Caco-2 (cell line): ENCODE measurements at places on chromosomes 3 and 15. TPM values are rescaled to one million over a fixed set of nuclear protein-coding genes. Genes with fewer than 3 reads are reported as not detected.
A peak's percentile ranks its signal among the peaks of the same experiment; 100 is the strongest.

DNA sequence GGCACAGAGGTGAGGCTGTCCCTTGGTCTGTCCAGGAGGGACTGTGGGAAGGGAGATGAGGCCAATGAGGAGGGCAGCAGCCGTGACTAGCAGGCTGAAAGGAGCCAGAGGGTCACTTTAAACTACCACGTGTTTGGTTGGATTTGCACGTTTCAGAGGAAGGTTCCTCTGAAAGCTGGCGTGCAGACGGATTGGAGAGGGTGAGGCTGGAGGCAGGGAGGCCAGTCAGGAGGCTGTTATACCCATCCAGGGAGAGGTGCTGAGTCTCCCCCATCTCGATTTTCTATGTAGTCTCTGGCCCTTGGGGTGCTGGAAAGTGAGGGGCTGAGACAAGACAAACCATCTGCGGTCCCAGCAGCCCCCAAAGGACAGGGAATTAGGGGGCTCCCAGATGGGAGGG lies 60.0 kb upstream of the SLC6A1 start:
- no peak for DNase-seq

DNA sequence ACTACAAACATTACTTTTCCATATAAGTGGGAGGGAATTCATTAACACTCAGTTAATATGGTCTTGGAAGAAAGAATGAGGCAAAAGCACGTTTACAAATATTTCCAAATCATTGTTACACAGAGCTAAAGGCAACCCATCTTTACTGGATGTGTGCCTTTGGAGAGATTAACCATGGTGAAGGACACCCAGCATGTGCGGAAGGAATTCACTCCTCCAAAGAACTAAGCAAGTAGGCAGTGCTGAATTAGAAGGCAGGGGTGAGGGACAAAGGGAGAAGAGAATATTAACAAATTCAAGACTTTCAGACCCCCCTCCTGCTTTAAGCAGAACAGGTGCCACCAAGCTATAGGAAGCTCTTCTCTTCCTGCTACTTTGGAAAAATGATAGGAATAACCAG lies 10.1 kb downstream of the ARPP21 start:
- DNase-seq, result no peak

DNA sequence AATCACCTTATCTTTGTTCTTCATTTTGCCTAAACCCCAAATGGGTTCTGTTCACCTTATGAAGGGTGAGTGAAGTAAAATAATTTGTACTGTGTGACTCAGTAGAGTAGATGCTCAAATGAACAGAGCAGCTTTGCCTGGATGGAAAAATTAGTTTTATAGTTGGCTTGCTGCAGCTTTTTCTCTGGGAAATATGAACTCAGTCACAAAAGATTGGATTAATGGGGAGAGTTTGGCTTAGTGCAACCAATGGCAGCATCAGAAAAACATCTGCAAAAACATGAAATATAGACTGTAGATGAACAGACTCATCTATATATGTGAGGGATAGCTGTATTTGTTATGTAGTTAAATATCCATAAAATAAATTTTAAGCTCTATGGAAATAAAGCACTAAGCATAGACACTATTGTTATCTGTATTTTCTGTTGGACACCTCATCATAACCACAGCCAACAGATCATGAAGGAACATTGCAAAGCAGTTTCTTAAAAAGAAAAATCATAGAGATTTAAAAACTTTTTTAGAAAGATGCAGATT lies 181.3 kb downstream of the ECT2 start:
- no peak for DNase-seq

- DNase-seq, result no peak
Observed at GRCh38 chr3:67291287-67292252, 293.5 kb downstream of the KBTBD8 start.

DNA sequence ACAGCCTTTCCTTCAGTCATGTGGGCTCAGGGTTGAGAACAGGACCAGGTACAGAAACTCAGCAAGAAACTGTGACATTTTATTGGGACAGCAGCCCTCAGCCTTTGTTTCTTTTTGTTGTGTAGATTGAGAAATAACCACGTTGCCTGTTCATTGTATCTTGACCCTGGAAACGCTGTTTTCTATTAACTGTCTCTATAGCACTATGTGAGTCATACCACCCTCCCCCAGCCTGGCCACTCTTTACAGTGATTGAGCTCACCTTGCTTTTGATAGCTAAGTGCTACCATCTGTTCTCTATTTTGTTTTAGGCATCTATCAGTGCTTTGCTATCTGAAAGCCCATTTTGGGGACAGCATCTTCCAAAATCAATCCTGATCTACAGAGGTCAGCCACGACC lies 127.9 kb downstream of the CD47 start:
- DNase-seq, result no peak

- peak; percentile 55 for DNase-seq
Observed at GRCh38 chr15:84654689-84655453, 788 bp upstream of the WDR73 start.

- no peak for DNase-seq
Observed at GRCh38 chr15:78350058-78350457, 9.9 kb downstream of the CRABP1 start.

DNA sequence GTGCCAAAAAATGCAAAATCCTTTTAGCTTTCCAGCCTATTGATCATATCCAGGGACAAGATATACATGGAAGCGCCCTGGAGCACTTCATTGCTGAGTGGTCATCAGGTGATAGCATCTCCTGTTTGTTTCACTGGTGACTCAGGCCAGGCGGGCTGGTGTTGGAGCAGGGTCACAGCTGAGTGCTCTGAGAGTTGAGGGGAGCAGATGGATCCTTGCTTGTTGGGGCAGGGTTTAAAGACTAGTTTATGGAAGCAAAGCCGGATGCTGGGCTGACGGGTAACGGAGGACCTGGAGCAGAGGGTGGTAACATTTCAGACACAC lies 405.0 kb upstream of the TPM1 start:
- DNase-seq, result no peak

GRCh38 chr3:64405211-64405835 lies 180.1 kb upstream of the PRICKLE2 start:
- no peak for DNase-seq

- no peak for DNase-seq
Observed at GRCh38 chr3:14460342-14461005, 58.1 kb downstream of the SLC6A6 start.

TYRO3 gene
- total RNA-seq, result 118 and 120 TPM in 2 replicates

AHSG gene
- total RNA-seq, result 222 and 237 TPM in 2 replicates

ACSBG1 gene
- not detected in 2 replicates for total RNA-seq

CLPX gene
- total RNA-seq, result 51.4 and 59.4 TPM in 2 replicates
